Stimulated activated CD8-positive, alpha-beta memory T cell treated with anti-CD3 and anti-CD28 coated beads, Interleukin-12 subunit alpha, Interleukin-12 subunit beta, amount 100 ng/mL, for 1 hour (primary cell): ENCODE measurements at places on chromosomes 2 and 18.

DNA sequence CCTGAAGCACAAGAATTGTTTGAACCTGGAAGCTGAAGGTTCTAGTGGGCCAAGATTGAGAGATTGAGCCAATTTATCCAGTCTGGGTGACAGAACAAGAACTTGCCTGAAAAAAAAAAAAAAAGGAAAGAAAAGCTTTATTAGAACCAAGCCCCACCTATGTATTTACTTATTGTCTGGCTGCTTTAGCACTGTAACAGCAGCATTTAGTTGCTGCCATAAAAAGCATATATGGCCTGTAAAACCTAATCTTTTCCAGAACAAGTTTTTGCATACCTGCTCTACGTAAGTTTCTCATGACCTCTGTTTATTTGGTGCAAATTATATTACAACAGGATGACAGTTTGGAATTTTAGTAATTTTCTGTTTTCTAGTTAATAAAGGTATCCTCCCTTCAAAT is 1565.6 kb upstream of the LRRTM1 start:
- no peak for DNase-seq

GRCh38 chr2:239756031-239756789 is 268.9 kb downstream of the NDUFA10 start:
- no peak for DNase-seq

DNA sequence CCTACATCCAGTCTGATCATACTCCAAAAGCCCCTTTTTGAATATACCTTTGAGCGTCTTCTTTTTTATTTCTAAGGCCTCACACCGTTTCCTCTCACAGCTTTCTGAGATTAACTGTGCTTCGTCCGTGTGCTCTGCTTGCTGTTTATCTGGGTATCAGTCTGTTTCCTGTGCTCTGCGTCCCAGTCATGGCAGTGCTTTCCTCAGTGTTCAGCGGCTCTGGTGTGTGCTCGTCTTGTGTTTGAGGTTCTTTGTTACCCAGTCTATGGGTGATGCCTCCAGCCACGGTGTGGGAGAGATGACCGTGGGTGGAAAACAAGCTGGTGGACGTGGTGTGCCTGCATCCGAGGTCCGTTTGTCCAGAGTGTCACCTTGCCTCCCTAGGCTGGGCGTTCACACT is 33.6 kb upstream of the BIN1 start:
- DNase-seq = no peak

- no peak for DNase-seq
Observed at GRCh38 chr2:172976116-172976515, 99.5 kb upstream of the MAP3K20 start.

DNA sequence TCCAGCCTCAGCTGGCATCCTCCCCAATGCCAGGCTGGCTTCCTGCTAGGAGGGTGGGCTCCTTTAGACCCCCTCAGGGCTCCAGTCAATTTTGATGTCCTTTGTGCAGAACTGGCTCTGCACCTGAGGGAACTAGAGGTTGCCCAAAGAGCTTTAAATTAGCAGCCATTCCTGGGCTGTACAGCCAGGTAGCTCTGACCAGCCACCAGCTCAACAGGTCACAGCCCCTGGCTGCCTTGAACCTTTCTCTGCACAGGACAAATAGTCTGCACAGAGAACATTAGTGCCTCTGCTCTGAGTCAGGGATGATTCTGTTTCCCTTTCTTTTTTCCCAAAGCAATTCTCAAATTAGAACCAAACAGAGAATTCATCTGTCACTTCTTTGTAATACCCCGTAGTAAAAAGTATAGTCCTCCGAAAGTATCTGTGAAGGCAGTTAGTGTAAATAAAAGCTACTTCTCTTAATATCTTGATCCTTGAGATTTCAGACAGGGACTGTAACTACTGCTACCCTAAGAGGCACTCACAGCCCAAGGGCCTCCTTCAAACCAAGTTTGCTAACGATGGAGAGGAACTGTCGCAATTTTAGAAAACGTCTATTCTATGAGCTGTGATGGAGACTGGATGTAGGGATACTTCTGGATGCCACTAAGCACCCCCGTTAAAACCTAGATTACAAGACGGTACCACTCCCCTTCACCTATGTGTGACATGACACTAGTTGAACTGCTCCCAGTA is 3.0 kb downstream of the TTC32 start:
- no peak for DNase-seq

DNA sequence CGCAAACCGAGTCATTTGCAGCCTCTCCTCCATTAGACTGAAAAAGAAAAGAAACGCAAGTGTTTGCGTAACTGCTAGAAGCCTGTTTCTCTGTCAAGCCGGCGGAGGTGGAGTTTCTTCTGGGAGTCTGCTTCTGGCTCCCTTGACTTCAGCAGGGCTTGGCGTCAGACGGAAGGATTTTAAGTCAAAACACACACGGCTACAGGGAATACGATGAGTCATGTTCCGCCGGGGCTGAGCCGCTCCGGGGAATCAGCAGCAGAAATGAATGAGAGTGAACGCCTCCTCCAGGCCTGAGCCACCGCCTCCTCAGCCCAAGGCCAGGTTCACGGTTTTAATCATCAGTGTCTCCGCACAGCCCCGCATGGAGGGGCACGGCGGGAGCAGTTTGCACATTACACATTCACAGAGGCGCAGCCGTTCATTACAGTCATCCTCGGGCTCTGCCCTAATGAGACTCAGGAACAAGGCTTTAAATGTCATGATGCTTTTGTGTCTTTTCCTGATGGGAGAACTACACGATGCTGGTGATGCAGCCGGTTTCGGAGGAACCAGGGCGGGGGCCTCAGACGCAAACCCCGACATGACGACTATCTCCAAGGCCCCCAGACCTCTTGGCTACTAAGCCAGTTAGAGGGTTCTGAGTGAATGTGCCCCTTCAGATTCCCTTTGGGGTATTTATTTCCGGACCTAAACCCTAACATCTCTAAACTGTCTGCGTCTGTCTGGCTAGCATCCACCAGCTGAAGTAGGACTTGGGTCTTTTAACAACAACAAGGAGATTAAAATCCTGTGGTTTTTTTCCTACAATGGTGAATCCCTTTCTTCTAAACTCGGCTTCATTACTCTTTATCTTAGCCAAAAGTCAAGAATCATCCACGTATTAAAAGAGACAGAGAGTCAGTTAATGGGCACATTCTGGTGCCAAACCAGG is 11.1 kb upstream of the SCG2 start:
- no peak for DNase-seq

DNA sequence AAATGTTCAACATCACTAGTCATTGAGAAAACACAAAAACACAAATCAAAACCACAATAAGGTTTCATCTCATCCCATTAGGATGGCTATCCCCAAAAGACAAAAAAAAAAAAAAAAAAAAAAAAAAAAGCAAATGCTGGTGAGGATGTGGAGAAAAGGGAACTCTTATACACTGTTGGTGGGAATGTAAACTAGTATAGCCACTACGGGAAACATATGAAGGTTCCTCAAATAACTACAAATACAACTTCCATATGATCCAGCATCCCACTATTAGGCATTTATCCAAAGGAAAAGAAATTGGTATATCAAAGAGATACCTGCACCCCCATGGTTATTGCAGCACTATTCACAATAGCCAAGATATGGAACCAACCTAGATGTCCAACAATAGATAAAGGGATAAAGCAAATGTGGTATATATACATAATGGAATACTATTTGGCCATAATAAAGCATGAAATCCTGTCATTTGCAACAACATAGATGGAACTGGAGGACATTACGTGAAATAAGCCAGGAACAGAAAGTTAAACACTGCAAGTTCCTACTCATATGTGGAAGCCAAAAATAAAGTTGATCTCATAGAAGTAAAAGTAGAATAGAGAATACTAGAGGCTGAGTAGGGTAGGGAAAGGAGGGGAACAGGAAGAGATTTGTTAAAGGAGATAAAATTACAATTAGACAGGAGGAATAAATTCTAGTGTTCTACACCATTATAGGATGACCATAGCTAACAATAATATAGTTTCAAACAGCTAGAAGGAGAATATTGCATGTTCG is 8.4 kb downstream of the POLR1A start:
- no peak for DNase-seq
